Activated T-helper 1 cell treated with anti-CD3 and anti-CD28 coated beads, Interleukin-2, amount 50 U/mL, for 16 hours (primary cell): ENCODE measurements at places on chromosomes 11 and 22.

GRCh38 chr11:20161230-20161918, 1.1 kb upstream of the DBX1 start:
- DNase-seq = no peak

DNA sequence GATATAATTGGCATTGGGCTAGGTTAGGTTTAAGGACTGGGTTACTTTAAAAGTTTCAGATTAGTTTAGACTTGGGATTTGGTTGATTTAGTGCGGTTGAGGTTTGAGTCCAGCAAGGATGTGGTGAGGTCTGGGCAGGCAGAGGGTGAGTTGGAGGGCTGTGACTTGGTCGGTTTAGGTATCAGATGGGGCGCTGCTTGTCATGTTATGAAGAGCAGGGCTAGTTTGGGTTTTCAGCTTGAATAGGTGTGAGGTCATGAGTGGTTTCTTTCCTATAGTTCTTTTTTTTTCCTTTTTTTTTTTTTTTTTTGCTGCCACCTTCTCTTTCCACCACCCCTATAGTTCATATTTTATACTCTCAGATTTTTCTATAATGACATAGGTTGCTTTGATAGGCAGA, 4.8 kb downstream of the CLCF1 start:
- no peak for DNase-seq

DNA sequence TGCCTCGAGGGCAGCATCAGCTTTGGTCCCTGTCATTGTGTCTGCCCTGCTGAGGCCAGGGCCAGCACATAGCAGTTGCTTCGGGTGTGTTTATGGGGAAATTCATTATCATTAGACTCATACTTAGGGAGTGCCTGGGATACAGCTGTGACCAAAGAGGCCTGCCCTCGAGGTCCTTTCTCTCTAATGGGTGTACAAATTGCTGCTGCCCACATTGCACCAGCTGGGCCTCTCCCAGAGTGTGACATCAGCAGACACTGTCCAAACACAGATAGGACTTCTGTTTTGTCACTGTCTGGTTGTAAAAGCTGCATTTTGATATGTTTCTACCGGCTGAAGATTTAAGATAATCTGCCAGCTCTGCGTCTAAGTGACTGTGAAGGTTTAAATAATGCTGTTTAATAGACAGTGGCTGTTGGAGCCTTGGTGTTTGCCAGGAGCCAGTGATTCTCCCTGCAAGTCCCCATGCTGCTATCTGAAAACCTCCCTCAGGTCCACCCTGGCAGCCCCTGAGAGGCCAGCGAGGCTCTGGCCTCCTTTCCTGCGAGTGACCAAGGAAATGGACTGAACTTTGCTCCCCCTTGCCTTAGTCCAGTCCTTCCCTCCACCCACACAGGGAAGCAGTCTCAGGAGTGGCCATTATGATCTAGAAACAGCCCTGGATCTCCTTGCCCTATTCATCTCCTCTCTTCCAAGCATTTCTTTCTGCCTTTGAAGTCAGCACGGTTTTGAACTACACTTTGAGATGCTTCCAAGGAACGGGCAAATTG, 505.2 kb downstream of the TBC1D22A start:
- DNase-seq = no peak

DNA sequence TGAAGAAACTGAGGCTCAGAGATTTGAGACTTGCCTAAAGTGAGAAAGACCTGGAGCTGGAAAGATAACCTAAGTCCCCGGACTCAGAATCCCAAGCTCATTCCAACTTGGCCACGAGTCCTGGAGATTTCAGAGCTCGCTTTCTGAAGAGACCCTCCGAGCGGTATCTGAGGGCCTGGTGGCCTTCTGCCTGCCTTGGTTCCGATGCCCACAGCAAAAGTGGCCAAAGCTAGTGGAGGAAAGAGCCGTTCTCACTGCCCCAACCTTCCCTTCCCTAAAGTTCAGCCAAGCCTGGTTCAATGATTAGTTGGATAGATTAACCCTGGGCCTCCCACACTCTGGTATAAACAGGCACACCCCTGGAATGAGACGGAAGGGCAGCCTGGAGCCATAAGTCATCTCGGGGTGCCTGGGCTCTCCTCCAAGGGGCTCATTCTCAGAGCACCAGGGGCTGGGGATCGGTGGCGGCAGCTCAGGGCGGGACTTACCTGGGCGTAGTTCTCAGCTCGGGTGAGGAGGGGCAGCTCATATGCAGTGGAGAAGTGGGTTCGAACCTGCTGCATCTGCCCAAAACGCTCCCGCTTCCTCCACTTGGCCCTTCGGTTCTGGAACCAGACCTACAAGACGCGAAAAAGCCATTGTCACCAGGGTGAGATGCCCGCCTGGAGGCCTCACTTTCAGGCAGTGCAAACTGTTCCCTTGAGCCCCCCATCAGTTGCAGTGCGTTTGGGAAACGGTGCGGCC, 42.8 kb downstream of the ALX4 start:
- no peak for DNase-seq

DNA sequence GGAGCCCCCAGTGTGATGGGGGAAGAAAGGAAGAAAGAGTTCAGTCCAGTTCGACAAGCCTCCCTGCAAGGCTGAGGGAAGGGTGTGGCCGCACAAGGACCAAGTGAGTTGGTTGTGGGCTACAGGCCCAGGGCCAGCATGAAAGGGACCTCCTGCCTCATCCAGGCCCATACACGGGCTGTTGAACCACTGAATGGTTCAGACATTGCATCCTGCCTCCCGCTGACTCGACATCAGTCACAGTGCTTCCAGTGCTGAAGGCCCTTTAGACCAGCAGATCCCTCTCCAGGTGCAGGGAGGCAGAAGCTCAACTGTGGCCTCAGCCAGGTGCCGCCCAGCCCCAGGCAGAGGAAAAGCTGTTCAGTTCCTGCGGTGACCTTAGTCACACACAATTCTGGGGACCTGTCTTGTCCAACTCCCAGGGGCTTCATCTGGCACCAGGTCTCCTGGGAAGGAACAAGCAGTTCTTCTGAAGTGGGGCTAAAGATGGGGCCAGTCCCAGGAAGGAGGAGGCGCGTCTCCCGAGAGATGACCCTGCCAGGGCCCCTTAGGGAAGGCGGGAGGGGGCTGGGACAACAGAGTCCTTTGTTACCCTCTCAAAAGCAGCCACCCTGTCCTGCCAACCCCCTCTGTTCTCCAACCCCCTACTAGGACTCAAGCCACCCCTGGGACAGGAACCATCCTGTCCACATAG, 6.6 kb downstream of the ARRB1 start:
- no peak for DNase-seq

DNA sequence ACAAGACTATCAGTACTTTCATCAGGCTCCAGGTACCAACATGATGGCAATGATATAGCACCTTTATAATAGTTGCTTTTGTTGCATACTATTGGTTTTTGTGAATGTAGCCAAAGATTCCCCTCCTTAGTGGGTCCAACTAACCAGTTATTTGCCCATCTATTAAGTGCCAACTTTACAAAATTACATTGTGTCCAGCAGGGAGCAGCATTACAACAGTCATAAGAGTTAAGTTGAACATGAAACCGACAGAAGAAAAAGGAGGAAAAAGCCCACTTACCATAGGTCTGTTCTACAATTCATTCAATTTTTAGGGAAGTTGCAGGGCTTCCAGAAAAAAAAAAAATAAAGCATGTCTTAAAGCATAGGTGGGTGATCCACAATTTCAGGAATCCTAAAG, 21.6 kb downstream of the IMMP1L start:
- no peak for DNase-seq

- DNase-seq = no peak
Measured at GRCh38 chr11:86802601-86803051, 2.3 kb downstream of the PRSS23 start.

- no peak for DNase-seq
Measured at GRCh38 chr22:49522582-49523373, 304.9 kb downstream of the BRD1 start.

- DNase-seq = no peak
Measured at GRCh38 chr22:23675502-23676415, 15.1 kb upstream of the RGL4 start.

DNA sequence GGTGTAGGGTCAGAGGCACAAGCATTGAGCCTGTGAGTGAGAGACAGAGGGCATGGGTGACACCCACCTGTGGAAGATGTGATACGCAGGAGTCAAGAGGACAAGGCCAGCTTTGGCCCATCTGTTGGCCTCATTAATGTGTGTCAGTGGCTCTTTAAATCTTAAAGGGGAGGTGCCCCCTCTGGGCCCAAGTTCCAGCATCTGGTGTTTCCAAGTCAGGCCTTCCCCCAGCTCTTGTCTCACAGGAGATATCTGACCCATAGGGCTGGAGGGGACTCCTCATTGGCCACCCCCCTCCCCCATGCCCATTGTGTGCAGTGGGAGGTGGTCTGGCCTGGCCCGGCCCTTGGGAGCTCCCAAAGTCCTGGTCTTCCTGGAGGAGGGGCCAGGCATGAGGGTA, 8.9 kb downstream of the KCNK7 start:
- no peak for DNase-seq

GRCh38 chr11:87063982-87064381, 26.2 kb downstream of the TMEM135 start:
- DNase-seq = no peak

DNA sequence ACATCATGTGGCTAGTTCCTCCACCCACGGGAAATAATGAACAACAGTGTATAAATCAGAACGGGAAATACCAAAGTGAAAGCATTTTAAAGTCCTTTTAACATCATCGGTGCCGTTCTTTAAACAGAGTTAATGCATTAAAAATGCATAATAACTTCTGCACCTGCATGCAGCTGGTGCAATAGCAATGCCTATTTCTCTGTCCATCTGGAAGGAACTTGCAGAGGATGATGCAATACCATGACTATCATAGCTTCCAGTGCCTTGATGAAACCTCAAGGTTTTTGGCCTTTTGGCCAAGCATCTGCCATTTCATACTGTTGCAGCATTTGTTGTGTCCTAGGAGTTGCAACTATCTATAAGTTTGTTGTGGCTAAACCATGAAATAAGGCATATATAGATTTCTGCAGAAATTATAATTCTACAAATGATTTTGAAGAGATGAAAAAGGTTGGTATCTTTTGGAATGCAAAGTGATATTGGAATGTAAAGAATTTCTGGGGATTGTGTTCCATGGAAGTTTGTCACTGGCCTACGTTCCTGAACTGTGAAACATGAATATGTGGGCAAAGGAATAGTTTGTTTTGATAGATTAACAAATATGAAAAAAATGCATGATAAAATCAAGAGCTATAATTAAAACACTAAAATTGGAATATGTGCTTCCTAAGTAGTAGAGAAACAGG, 9.8 kb upstream of the EIF3F start:
- no peak for DNase-seq

- DNase-seq = no peak
Measured at GRCh38 chr11:124380585-124380984, 3.7 kb downstream of the OR8B2 start.

GRCh38 chr11:124893781-124894401, 3.8 kb downstream of the ROBO4 start:
- DNase-seq = no peak

DNA sequence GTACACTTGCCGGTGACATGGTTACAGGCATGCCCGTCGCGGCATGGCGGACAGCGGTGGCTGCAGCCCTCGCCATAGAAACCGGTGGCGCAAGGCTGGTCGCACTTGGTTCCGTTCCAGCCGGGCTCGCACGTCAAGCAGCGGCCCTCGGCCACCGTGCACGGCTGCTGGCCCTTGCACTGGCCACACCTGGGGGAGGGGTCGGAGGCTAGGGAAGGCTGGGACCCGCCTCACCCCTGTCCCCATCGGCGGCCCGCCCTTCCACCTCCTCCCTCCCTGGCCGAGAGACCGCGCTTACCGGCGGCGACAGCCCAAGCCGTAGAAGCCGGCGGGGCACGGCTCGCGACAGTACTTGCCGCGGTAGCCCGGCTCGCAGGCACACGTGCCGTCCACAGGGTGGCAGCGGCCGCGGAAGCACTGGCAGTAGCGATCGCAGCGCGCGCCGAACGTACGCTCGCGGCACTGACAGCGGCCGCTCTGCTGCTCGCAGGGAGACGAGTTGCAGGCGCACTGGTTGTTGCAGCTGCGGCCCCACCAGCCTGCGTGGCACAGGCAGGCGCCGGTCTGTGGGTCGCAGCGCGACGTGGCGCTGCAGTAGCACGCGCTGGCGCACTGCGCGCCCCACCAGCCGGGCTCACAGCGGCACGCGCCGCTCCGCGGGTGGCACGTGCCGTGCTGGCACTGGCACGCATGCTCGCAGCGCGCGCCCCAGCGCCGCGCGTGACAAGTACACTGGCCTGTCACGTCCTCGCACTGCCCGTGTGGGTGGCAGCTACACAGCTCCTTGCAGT, 6.7 kb downstream of the SCARF2 start:
- DNase-seq = peak; percentile 46

DNA sequence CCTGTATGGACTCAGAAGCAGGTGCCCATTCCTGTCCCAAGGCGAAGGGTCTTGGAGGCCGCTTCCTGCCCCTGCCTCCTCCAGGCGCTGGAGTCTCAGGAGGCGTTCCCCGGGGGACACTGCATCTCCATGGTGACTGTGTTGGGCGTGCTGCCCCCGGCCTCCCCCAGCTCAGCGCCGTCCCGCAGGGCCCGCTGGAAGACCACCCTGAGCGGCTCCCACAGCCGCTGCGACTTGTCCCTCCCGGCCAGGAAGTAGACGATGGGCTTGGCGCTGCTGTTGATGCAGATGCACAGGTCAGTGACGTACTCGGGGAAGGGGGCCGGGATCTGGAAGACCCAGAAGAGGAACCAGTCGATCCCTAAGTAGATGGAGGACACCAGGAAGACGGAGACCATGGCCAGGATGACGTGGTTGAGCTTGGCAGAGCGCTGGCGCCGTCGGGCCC, 7.8 kb downstream of the MRGPRF start:
- DNase-seq = no peak

DNA sequence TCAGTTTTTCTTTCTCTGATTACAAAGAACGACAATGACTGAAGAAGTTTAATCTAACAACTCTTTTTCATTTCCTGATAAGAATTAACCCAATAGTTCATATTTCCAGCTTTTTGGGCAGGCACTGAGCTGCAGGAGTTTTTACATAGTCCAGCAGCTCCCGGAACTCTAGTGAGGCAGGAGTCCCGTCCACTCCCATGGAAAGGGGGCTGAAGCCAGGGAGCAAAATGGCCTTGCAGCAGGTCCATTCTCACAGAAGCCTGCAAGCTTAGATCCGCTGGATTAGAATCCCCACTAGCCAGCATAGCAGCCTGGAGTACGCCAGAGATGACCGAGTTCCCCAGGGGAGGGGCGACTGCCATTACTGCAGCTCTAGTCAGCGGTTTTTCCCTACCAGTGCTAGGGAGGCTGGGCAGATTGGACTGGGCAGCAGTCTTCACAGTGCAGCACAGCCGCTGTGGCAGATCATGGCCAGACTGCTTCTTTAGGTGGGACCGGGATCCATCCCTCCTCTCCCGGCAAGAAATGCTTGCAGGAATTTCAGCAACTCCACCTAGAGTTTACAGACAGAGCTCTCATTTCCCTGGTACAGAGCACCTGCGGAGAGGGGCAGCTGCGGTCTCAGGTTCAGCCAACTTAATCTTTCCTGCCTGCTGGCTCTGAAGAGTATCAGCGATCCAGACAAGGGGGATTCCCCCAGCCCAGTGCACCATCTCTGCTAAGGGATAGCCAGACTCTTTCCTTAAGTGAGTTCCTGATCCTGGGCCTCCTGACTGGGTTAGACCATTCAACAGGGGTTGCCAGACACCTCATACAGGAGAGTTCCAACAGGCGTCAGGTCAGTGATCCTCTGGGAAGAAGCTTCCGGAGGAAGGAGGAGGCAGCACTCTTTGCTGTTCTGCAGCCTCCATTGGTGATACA, 742 bp upstream of the CASP4 start:
- DNase-seq = no peak

- DNase-seq = no peak
Measured at GRCh38 chr22:24181996-24182899, 961 bp downstream of the SUSD2 start.
